IMR-90 (cell line): ENCODE measurements at places on chromosomes 7 and 10. TPM values are rescaled to one million over a fixed set of nuclear protein-coding genes. Genes with fewer than 3 reads are reported as not detected.

Gene SPDYE5
- total RNA-seq, result not detected in 2 replicates

Gene RPEL1
- total RNA-seq, result under 0.01 and 0.28 TPM in 2 replicates

DNA sequence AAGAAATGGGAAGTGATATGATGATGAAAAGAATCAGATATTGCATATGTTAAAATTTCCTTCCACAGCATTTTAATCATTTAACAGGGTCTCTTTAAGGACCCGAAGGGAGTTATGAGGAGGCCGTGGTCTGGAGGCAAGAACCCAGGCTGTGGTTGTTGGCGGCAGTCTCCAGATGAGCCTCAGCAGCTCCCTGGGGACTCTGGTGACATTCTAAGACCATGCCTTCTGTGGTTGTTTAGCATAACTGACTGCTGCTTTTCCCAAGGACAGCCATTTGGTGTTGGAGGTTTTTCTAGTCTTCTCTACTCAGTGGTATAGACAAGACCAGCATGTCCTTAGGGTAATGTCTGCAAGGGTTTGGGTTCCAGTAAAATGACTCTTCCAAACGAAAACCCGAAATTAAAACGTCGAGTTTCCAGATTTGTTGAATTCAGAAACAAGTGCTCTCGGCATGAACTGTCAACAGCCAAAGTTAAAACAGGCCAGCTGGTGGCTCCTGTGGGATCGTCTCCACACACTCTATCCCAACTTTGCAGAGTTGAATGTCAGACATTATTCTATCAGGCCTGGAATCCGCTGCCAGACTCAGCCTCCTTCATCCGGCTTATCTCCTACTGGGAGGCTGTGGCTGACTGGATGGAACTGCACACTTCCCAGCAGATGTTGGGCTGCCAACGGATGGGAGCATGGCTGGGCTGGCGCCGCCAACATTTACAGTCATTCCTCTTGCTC, 183.1 kb downstream of the TAX1BP1 start:
- no peak overlapping the region for H3K4me3 ChIP-seq
- H3K27me3 ChIP-seq, result no peaks in the 10 kb centered on the region
- no peaks in the 10 kb centered on the region for H3K36me3 ChIP-seq
- DNase-seq, result no peak
- H3K4me1 ChIP-seq, result peaks cover 11% of the 10 kb centered on the region
- H3K27ac ChIP-seq, result no peak overlapping the region

DNA sequence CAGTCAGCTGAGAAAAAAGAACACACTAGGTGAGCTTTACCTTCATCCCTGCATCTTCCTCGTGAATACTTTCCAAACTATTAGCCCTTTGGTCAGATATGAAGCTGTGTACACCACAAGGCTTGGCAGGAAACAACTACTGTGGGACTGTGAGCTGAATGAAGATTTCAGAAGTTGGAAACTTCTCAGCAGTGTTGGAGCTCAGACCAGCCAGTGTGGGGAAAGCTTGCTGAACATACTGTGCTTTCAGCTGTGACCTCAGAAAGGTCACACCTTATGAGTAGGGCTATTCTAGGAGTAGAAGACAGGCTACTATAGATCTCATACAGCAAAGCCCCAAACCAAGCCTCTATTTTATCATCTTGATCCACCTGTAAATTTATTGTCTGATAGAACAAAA, 123.6 kb downstream of the EXOC4 start:
- H3K27me3 ChIP-seq, result no peaks in the 10 kb centered on the region
- DNase-seq, result no peak
- no peak overlapping the region for H3K4me3 ChIP-seq
- 0 out of 2 replicates have a peak, but pooled peaks cover 1% of the 10 kb centered on the region for H3K36me3 ChIP-seq

DNA sequence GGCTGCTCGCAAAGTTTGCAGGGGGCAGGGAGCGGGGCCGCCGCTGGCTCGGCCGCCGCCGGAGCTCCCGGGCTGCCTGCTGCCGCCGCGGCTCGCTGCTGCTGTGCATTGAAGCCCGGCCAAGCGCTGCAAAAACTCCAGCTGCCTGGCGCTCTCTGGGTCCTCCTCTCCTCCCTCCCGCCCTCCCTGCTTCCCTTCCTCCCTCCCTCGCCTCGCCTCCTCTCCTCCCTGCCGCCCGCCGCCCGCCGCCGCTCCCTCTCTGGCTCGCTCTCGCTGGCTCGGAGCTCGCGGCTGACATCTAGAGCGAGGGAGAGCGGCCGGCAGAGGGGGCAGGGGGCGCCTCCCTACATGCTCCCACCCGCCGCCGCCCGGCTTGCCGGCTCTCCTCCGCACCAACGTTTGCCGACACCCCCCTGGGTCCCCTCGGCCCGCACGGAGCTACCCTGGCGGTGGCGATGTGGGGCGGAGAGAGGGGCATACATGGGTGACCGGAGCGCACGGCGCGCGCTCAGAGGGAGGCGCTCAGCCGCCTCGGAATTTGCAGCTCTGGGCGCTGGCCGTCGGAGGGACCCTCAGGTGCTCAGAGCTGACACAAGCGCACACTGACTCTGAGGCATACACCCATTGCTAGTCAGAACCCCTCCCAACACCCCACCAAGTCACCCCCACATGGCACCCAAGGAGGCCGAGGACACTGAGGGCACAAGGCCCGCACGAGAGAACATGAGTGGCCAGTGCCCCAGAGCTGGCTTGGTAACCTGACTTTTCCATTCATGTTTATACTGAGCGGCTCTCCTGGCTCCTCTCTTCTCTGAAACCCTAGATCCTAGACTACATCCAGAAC, 1.2 kb upstream of the PLXNA4 start:
- peak; percentile 16 for DNase-seq
- H3K4me3 ChIP-seq, result no peak overlapping the region
- H3K4me1 ChIP-seq, result 0 out of 2 replicates have a peak, but pooled peaks cover 2% of the 10 kb centered on the region
- peaks cover 51% of the 10 kb centered on the region for H3K27me3 ChIP-seq
- no peak overlapping the region for H3K27ac ChIP-seq
- H3K36me3 ChIP-seq, result no peaks in the 10 kb centered on the region

GRCh38 chr7:132368246-132368900, 207.9 kb downstream of the PLXNA4 start:
- no peaks in the 10 kb centered on the region for H3K4me1 ChIP-seq
- H3K27ac ChIP-seq, result no peak overlapping the region
- no peak for DNase-seq
- no peaks in the 10 kb centered on the region for H3K36me3 ChIP-seq
- no peak overlapping the region for H3K4me3 ChIP-seq

GRCh38 chr7:17236171-17236570, 62.3 kb upstream of the AHR start:
- no peak for DNase-seq
- H3K27ac ChIP-seq, result no peak overlapping the region
- H3K36me3 ChIP-seq, result no peaks in the 10 kb centered on the region
- no peak overlapping the region for H3K4me3 ChIP-seq
